GM23248 (cell line): ENCODE measurements at places on chromosomes 1 and 21. TPM values are rescaled to one million over a fixed set of nuclear protein-coding genes. Genes with fewer than 3 reads are reported as not detected.
A peak's percentile ranks its signal among the peaks of the same experiment; 100 is the strongest.

GRCh38 chr1:166705376-166706289 is 133.6 kb upstream of the POGK start:
- DNase-seq = no peak

DNA sequence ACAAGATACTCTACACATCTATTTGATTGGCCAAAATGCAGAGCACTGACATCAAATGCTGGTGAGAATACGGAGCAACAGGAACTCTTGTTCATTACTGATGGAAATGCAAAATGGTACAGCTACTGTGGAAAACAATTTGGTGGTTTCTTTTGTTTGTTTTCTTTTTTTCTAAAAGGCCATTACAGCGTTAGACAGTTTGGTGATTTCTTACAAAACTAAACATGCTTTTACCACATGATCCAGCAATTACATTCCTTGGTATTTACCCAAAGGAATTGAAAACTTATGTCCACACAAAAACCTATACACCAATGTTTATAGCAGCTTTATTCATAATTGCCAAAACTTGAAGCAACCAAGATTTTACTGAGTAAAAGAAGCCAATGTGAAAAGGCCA is 66.4 kb upstream of the FBXO28 start:
- no peak for DNase-seq

DNA sequence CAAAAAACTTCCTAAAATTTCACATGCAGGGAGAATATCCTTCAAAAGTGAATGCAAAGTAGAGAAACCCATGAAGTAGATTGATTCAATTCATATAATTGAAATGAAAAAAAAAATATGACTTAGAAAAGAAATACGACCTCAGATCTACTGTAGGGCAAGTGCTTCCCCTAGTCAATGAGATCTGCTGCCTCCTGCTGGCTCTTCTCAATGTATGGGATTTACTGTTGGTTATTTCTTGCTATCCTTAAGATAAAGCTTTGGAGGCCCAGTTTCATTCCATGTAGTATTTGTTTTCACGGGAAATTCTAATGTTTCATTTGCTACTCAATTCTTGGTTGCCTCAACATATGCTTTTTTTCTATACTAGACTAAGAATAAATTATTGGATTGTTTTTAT is 46.2 kb downstream of the ZNF648 start:
- peak; percentile 6 for DNase-seq

GRCh38 chr1:20426923-20427322 is 59.1 kb downstream of the CAMK2N1 start:
- DNase-seq = peak; percentile 95

CYP2J2 gene
- not detected in 2 replicates for total RNA-seq
